ENCODE measurements at places on chromosomes 7 and 10.

DNA sequence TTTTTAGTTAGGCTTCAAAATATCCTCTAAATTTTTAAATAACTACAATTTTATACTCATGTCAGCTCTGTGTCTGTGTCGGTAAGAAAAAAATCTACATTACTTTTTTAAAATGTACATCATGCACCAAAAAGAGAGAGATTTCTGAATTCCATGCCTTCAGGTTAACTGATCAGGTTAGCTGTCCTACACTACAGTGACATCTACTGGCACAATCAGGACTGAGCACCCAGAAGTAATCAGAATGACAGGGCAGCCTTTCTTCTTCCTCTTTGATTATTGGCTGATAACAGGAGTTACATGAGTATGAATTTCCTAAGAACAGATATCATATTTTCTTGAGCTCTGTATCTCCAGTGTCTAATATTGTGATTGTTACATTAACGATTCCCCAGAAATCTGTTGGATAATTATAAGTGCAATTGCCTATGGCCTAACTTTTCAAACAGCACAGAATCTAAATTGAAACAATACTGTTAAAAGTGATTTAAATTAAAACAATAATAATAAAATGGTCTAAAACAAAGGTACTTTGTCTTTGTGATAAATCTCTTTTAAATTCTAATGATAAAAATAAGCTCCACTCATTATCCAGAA lies 41.8 kb upstream of the HYCC1 start:
- DNase-seq, result peak; percentile 13

- peak; percentile 44 for DNase-seq
These were observed 23.3 kb downstream of the BPGM start for GRCh38 chr7:134669845-134670373.

- no peak for DNase-seq
These were observed 19.4 kb upstream of the FHIP2A start for GRCh38 chr10:114802177-114802576.

DNA sequence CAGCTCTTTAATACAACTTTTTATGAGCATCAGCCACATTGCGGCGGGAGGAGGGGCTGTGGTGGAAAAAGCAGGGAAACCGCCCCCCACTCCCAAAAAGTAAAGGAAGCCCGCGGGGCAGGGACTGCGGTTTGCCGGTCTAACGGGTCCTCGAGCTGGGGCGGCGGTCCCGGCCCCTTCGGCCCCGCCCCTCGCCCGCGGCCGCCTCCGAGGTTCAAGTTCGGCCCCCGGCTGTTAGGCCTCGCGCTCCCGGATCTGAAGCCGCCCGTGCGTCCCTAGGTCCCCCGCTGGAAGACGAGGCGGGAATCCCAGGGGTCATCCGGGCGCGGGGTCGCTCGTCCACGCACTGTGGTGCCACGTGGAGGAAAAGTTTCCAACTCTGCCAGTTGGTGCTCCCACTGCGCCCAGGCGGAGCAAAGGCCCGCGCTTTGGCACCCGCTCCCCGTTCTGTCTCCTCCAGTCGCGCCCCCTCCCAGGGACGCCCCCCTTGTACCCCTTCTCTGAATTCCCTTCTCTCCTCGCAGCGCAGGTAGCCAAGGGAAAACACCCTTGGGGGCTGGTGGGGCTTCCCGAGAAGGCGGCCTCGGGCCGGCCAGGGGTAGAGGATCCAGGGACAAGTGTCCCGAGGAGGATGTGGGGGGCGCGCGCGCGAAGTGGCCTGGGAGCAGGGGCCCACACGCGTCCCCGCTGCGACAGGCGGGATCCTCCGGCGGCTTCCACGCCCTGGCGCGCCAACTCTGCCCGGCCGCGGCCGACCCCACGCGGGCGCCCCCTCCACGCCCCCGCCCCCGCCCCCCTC lies 798 bp upstream of the AUTS2 start:
- DNase-seq, result no peak

- no peak for DNase-seq
These were observed 14.9 kb upstream of the PLEKHA1 start for GRCh38 chr10:122359621-122360020.

DNA sequence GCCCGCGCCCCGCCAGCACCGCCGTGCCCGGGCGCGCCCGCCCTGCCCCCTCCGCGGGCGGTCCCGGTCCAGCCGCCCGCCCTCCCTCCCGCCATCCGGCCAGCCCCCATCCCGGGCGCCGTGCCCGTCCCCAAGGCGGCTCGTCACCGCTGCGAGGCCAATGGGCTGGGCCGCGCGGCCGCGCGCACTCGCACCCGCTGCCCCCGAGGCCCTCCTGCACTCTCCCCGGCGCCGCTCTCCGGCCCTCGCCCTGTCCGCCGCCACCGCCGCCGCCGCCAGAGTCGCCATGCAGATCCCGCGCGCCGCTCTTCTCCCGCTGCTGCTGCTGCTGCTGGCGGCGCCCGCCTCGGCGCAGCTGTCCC lies at the start of gene HTRA1:
Gene HTRA1, plus strand, starts transcription at position 187 of the 362 bp plus-strand sequence. Its CDS starts 100 bp downstream, at position 287.
- DNase-seq, result no peak
